ENCODE measurements at places on chromosomes 3 and 15. TPM values are rescaled to one million over a fixed set of nuclear protein-coding genes. Genes with fewer than 3 reads are reported as not detected.
A peak's percentile ranks its signal among the peaks of the same experiment; 100 is the strongest.

Gene EXD1
- not detected for total RNA-seq

Gene FBLN2
- 20.7 TPM for total RNA-seq

- no peak for DNase-seq
These were observed 57.3 kb downstream of the ACAP2 start for GRCh38 chr3:195385526-195385925.

DNA sequence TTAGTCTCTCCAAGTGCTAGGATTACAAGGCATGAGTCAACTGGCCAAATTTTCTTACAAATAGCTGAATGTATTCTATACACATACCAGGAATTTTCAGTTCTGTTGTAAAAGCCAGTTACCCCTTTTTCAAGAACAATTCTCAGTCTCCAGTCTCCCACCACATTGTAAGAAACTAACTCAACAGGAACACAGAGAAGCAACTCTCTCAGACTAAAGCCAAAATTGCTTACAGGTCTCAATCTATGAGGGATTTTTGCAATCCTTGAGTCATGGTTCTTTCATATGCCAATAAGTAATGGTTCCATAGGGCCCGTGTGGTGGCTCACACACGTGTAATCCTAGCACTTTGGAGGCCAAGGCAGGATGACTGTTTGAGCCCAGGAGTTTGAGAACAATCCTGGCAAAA lies 8.5 kb downstream of the IP6K2 start:
- DNase-seq: no peak

GRCh38 chr3:175238801-175239200 lies 379.7 kb downstream of the NAALADL2 start:
- no peak for DNase-seq

Gene GATA2
- 2.6 TPM for total RNA-seq

GRCh38 chr3:144039661-144040060 lies 68.0 kb downstream of the DIPK2A start:
- no peak for DNase-seq

GRCh38 chr3:15581471-15582394 lies 19.6 kb downstream of the HACL1 start:
- DNase-seq: no peak

GRCh38 chr15:99433026-99433756 lies 132.6 kb upstream of the MEF2A start:
- peak; percentile 86 for DNase-seq
